Fibroblast of skin of right biceps (primary cell): ENCODE measurements at places on chromosomes 7 and 10.

DNA sequence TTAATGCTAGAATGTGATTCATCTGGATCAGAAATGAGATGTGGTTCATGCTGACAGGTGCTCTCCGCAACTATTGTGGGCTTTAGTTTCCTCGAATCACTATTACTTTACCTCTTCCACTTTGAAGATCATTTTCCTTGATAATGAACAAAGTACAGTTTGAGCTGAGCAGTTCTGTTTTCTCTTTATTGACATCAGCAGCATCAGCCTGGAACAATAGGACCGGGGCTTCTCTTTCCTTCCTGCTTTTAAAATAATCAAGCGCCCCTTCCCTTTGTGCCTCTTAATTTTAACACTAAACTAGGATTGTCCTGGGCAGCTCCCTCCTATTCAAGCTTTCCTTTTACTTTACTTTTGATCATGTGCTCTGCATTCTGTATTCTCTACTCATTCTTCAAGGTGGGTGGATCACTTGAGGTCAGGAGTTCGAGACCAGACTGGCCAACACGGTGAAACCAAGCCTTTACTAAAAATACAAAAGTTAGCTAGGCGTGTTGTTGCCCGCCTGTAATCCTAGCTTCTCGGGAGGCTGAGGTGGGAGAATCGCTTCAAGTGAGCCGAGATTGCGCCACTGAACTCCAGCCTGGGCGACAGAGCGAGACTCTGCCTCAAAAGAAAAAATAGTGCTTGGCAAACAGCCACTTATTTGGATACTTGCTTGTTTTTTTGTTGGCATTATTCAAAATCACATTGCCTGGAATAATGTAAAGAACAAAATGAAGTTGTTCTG lies 67.0 kb upstream of the RHEB start:
- no peak for DNase-seq

- no peak for DNase-seq
Observed at GRCh38 chr10:29596826-29597225, 37.9 kb downstream of the SVIL start.

DNA sequence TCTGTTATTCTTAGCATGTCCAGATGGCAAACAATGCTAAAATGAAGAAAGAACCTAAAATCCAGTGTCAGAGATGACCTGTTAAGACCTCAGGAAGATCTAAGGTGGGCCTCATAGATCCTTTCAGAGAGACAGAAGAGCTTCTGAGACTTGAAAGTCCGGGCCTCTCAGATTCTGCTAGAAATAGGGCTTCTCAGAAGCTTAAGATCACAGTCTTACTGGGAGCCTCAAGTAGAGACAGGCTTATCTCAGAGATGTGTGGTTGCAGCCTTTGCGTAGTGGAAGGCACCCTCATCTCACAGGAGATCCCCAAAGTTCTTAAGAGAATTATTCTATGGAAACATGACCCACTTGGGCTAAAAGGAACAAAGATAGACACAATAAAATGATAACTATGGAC lies 642.8 kb downstream of the TNS3 start:
- no peak for DNase-seq

GRCh38 chr7:8511855-8512254 lies 78.4 kb downstream of the NXPH1 start:
- no peak for DNase-seq

- DNase-seq: peak; percentile 18
Observed at GRCh38 chr7:135197906-135198655, 13.2 kb downstream of the WDR91 start.

- DNase-seq: no peak
Observed at GRCh38 chr7:45363669-45364068, 206.1 kb downstream of the RAMP3 start.

GRCh38 chr10:97502916-97503315 lies 4.2 kb downstream of the UBTD1 start:
- no peak for DNase-seq

DNA sequence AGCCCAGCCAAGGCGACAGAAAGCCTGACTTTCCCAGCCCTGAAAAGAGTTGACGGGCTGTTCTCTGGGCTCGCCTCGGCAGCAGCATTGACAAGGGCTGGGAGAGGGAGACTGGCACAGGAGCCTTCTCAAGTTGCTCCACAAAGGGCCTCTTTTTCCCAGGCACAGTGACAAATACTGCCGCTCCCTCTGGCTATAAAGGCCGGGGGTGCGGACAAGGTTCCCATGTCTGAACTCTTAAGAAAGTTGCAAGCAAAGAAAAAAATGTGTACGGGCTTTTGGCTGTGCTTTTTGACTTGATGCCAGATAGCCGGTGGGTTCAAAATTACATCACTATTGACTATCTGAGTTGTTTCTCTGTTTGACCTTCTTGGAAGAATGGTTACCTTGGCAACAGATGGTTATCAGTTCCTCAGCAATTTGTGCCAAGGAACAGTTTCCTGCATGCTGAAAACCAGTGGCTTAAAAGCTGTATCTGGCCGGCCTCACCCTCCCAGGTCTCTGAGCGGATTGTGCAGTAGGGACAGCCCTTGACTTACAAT lies 115.9 kb upstream of the EEPD1 start:
- peak; percentile 88 for DNase-seq

DNA sequence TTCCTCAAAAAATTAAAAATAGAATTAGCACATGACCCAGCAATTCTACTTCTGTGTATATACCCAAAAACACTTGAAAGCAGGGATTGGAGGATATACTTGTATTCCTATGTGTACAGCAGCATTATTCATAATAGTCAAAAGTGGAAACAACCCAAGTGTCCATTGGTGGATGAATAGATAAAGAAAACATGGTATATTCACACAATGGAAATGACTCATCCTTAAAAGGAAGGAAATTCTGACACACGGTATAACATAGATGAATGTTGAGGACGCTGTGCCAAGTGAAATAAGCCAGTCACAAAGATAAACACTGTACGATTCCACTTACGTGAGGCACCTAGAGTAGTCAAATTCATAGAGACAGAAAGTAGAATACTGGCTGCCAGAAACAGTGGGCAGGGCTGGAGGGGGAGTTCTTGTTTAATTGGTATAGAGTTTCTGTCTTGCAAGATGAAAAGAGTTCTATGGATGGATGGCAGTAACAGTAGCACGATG lies 26.6 kb upstream of the KAT6B start:
- DNase-seq: peak; percentile 92

GRCh38 chr10:102796407-102797176 lies 40.6 kb downstream of the CYP17A1 start:
- DNase-seq: peak; percentile 46

GRCh38 chr7:50608196-50608906 lies 43.1 kb upstream of the DDC start:
- DNase-seq: no peak

DNA sequence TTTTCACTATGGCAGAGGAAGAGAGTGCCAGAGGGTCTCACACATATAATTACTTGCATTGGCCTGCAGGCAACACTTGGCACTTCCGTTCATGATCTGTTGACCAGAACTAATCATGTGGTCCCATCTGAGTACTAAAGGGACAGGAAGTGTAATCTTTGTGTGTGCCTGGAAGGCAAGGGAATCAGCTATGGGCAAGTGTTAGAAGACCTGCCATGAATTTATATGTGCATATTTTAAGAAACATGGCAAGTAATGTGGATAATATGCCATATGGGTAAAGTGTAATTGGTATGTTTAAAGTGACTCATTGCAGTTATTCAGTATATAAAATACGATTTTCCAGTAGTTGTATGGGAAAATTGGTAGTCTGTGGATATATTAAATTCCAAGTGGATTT lies 46.1 kb downstream of the CCSER2 start:
- no peak for DNase-seq

DNA sequence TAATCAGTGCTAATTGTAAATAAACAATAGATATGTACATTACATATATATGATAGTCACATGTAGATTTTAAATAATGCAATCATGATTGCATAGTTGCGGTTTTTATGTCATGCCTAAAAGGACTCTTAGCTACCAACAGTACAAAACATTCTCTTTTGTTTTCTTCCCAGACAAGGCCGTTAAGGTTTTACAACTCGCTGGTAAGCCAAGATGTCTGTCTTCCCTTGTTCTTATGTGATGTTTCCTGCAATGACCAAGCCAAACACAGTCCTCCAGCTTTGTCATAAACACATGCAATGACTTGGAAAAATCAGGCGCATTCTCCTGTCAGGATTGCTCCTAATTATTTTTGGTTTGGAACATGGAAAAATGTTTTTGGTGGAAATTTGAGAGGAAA lies 192.3 kb upstream of the GLI3 start:
- no peak for DNase-seq

GRCh38 chr10:73959484-73960243 lies 38.3 kb upstream of the VCL start:
- DNase-seq: peak; percentile 48

GRCh38 chr10:93818086-93818485 lies 60.4 kb downstream of the LGI1 start:
- DNase-seq: no peak

DNA sequence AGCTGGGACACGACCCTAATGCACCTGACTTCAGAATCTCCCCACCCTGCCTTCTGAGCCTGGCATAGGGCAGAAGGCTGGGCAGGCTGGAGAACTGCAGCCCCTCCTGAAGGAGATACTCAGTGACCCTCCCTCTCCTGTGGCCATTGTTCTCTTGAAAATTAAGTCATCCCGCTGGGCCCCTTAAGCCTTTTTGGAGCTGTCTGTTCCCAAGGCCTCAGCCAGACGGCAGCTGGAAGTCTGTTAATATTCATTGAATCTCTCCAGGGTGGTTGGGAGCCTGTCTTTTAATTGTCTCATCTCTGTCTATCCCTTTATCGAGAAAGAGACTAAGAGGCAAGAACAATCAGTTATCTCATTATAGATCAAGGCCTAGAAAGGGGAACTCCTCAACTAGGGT lies 118.1 kb upstream of the PCBD1 start:
- DNase-seq: no peak

GRCh38 chr7:143265017-143265693 lies 1.9 kb downstream of the GSTK1 start:
- DNase-seq: no peak

GRCh38 chr10:18690541-18690940 lies 31.3 kb downstream of the ARL5B start:
- DNase-seq: no peak

GRCh38 chr10:21280971-21281572 lies 244.4 kb downstream of the SKIDA1 start:
- DNase-seq: peak; percentile 58

DNA sequence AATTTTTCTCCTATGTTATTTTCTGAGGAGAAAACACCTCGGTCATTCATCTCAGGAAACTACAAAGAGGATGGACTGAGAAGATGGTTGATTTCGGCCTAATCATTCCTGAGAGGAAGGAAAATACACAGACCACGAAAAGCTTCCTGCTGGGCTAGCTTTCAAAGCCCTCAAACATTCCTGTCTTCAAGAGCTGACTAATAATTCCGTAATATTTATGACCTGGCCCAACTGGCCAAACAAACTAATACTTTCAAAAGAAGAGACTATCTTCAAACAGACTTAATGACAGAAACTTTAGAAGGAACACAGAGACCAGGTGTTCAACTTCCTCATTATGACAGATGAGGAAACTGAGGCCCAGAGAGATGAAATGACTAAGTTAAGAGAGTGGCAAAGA lies 215.1 kb upstream of the FRMD4A start:
- peak; percentile 56 for DNase-seq

DNA sequence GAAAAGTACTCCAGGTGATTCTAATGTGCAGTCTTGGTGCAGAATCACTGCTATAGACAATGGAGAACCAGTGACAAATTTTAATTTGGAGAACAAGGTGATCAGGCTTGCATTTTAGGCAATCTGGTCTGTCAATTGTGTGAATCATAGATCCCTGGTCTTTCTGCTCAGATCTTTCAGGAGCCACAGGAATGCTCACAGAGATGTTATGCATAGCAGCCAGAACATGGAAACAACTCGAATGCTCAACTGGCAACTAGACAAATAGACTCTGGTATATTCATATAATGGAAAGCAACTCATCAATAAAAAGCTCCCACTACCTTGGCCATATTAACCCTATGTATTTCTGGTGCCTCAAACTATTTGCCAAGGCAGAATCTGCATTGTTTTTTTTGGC lies 209.1 kb downstream of the PHF14 start:
- peak; percentile 61 for DNase-seq

DNA sequence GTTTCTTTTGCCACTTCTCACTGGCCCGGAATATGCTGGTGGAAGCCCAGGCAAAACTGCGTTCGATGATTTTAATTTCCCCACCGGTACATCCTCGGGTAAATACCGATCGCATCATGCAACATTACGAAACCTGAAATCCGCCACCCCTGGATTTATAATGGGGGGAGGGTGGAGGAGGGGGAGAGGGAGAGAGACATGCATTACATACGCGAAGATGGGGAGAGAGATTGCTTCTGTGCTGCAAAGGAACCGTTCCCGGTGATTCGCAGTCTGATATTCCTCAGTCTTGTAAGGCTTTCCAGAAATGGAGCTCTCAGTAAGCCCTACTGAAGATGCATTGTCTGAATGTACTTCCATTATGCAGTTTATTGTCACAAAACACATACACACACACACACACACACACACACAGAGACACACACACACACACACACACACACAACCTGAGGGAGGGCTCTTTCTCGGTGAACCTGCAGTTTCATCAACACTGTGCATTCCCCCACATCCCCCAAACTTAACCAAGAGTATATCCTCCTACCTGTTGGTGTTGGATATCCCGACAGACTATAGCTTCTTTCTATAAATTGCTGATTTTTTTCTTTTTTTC lies 741 bp downstream of the GPR85 start:
- peak; percentile 29 for DNase-seq

- no peak for DNase-seq
Observed at GRCh38 chr10:43199684-43200537, 61.7 kb downstream of the CSGALNACT2 start.

DNA sequence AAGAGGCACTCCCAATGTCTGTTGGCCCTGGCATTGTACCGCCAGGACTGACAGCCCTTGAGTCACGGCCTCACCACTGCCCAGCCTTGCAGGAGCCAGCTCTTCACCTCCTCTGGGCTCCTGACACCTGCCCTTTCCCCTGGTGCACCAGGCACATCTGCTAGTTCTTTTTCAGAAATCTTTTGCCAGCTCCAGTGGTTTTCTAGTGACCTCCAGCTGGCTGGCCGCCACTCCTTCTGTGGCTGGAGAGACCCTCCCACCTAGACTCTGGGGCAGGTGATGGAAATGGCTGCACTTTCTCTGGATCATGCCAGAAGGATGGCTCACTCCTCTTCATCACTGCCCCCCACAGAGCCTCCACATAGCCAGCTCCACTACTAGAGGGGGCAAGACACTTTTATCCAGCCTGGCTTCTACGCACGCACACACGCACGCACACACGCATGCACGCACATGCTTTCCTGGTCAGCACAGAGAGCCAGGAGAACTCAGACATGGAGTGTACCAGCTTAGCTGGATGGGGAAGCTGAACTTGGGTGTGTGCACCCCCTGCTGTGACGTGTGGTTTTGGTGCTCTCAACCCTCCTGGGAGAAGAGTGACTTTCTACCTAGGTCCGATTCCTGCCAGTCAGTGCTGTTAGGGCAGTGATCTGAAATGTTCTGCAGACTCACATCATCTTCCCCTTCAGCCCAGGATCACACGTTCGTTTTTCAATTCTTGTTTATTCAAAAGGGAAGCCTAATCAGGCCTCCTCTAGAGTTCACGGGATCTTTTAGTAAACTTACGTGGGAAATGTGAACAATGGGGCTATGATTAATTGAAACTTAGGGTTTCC lies 222.0 kb downstream of the PRPF18 start:
- peak; percentile 23 for DNase-seq
